Hepatocyte (in vitro differentiated cells): ENCODE measurements at places on chromosomes 7 and 10. TPM values are rescaled to one million over a fixed set of nuclear protein-coding genes. Genes with fewer than 3 reads are reported as not detected.

The TMEM140 gene
- polyA plus RNA-seq, result 12.9 and 23.1 TPM in 2 replicates

The ABHD11 gene
- 90.9 and 110 TPM in 2 replicates for polyA plus RNA-seq

The SPDYE11 gene
- 0.38 and 0.45 TPM in 2 replicates for polyA plus RNA-seq

The SPAG6 gene
- 0.24 TPM in 1 of 2 replicates, not detected in the other for polyA plus RNA-seq

The MYH16 gene
- not detected in 2 replicates for polyA plus RNA-seq

The CCL24 gene
- polyA plus RNA-seq, result not detected in 2 replicates

The KNDC1 gene
- 4.0 and 4.3 TPM in 2 replicates for polyA plus RNA-seq

The AKR1C1 gene
- polyA plus RNA-seq, result 67.8 and 106 TPM in 2 replicates

The CPA1 gene
- polyA plus RNA-seq, result 4.4 and 5.8 TPM in 2 replicates

The TAF3 gene
- polyA plus RNA-seq, result 6.4 and 7.7 TPM in 2 replicates

GRCh38 chr7:14747701-14748100, 154.8 kb downstream of the DGKB start:
- no peaks in the 10 kb centered on the region for H3K36me3 ChIP-seq
- H3K4me1 ChIP-seq, result no peaks in the 10 kb centered on the region
- H3K4me3 ChIP-seq, result no peak overlapping the region
- no peaks in the 10 kb centered on the region for H3K27me3 ChIP-seq
- H3K27ac ChIP-seq, result no peak overlapping the region
- DNase-seq, result no peak

GRCh38 chr7:45122975-45123860, 11.7 kb upstream of the TBRG4 start:
- no peak for DNase-seq
- H3K4me1 ChIP-seq, result no peaks in the 10 kb centered on the region
- no peak overlapping the region for H3K4me3 ChIP-seq

DNA sequence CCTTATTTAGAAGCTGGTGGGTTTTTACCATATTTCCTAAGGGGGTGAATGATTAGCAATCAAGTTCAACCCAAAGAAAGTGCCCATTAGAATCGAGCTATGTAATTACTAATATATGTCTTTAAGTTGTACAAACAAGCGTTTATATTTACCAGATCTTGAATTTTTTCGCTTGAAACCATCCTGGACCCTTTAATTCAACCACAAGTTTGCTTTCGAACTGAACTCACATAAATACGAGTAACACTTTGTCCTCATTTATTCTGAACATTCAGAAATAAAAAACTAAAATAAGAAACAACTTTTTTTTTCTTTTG, 1.5 kb downstream of the SRI start:
- no peaks in the 10 kb centered on the region for H3K36me3 ChIP-seq
- no peak for DNase-seq
- peak overlapping the region; percentile 58 for H3K4me3 ChIP-seq
- no peaks in the 10 kb centered on the region for H3K27me3 ChIP-seq
- no peaks in the 10 kb centered on the region for H3K4me1 ChIP-seq

- no peaks in the 10 kb centered on the region for H3K4me1 ChIP-seq
- no peak for DNase-seq
- no peaks in the 10 kb centered on the region for H3K36me3 ChIP-seq
- no peak overlapping the region for H3K27ac ChIP-seq
- H3K27me3 ChIP-seq, result no peaks in the 10 kb centered on the region
These were observed 596.6 kb upstream of the CELF2 start for GRCh38 chr10:10421071-10421470.

- H3K36me3 ChIP-seq, result no peaks in the 10 kb centered on the region
- peak; percentile 12 for DNase-seq
- H3K27ac ChIP-seq, result peak overlapping the region; percentile 80
- H3K4me1 ChIP-seq, result peaks cover 48% of the 10 kb centered on the region
- no peaks in the 10 kb centered on the region for H3K27me3 ChIP-seq
These were observed 63.7 kb upstream of the ARID5B start for GRCh38 chr10:61837755-61838171.

DNA sequence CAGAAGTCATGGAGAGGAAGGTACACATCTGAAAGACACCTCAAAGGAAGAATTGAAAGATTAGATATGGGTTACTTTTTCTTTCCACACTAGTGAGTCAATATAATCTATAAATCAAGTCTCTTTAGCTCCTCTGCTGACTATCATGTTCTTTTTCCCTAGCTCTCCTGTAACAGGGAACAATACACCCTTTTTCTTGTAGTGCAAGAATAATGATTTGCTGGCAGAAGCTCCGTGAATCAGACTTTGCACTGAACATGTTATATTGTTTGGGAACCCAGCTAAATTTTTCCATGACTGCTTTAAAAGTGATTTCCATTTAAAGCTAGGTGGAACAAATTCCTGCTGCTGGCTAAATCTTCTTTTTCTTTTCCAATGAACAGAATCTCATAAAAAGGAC, 756.6 kb upstream of the C7orf33 start:
- H3K27ac ChIP-seq, result no peak overlapping the region
- no peaks in the 10 kb centered on the region for H3K4me1 ChIP-seq
- no peak for DNase-seq
- H3K27me3 ChIP-seq, result no peaks in the 10 kb centered on the region
- H3K36me3 ChIP-seq, result no peaks in the 10 kb centered on the region

- H3K27ac ChIP-seq, result peak overlapping the region; percentile 6
- H3K36me3 ChIP-seq, result no peaks in the 10 kb centered on the region
- no peaks in the 10 kb centered on the region for H3K27me3 ChIP-seq
- DNase-seq, result peak; percentile 70
- peaks cover 18% of the 10 kb centered on the region for H3K4me1 ChIP-seq
These were observed 428.9 kb downstream of the TNS3 start for GRCh38 chr7:47153058-47153457.

- no peak for DNase-seq
- no peak overlapping the region for H3K4me3 ChIP-seq
- H3K27ac ChIP-seq, result no peak overlapping the region
- H3K36me3 ChIP-seq, result no peaks in the 10 kb centered on the region
- no peaks in the 10 kb centered on the region for H3K4me1 ChIP-seq
These were observed 421.7 kb downstream of the ATRNL1 start for GRCh38 chr10:115514895-115515294.

DNA sequence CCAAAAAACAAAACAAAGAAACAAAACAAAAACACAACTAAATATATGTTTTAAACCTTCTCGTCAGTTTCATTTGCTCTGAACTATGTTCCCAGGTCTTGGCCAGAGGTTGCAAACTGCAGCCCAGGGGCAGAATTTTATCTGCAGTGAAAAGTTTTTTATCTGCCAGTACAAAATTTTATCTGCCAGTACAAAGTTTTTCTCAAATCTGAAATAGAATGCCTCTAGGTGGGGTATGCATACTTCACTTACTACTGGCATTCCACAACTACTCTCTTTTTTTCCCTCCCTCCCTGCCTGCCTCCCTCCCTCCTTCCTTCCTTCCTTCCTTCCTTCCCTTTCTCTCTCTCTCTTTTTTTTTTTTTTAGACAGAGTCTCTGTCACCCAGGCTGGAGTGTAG, 9.4 kb upstream of the CLDN3 start:
- H3K4me1 ChIP-seq, result no peaks in the 10 kb centered on the region
- no peak overlapping the region for H3K27ac ChIP-seq
- no peak overlapping the region for H3K4me3 ChIP-seq
- H3K27me3 ChIP-seq, result no peaks in the 10 kb centered on the region
- no peak for DNase-seq
- no peaks in the 10 kb centered on the region for H3K36me3 ChIP-seq

GRCh38 chr7:104927055-104927454, 87.0 kb upstream of the KMT2E start:
- no peaks in the 10 kb centered on the region for H3K27me3 ChIP-seq
- H3K4me3 ChIP-seq, result no peak overlapping the region
- H3K36me3 ChIP-seq, result no peaks in the 10 kb centered on the region

- H3K4me3 ChIP-seq, result no peak overlapping the region
- DNase-seq, result no peak
- H3K27me3 ChIP-seq, result no peaks in the 10 kb centered on the region
- no peaks in the 10 kb centered on the region for H3K36me3 ChIP-seq
- no peak overlapping the region for H3K27ac ChIP-seq
These were observed 149.9 kb upstream of the COL1A2 start for GRCh38 chr7:94244760-94245159.

DNA sequence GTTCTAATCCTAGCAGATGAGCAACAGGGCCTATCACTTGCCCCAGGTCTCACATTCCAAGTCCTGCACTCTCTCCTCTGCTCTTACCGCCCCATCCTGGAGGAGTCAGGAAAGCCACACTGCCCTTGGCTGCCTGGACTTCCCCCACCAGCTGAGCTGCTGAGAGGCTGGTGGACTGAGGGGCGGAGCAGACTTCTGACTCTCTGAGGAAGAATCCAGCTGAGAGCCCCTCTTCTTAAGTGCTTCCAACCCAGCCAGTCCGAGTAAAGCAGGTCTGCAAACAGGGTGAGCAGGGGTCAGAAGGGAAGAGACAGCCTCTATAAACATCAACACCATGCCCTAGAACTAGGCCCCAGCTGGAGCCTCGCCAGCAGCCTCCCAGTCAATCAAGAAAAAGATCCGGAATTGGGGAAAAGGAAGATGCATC, 92.4 kb upstream of the TMEM72 start:
- H3K36me3 ChIP-seq, result no peaks in the 10 kb centered on the region
- DNase-seq, result no peak
- no peaks in the 10 kb centered on the region for H3K4me1 ChIP-seq
- H3K27me3 ChIP-seq, result no peaks in the 10 kb centered on the region
- no peak overlapping the region for H3K4me3 ChIP-seq
- no peak overlapping the region for H3K27ac ChIP-seq

- H3K27ac ChIP-seq, result no peak overlapping the region
- no peak overlapping the region for H3K4me3 ChIP-seq
- no peak for DNase-seq
- no peaks in the 10 kb centered on the region for H3K27me3 ChIP-seq
- H3K36me3 ChIP-seq, result no peaks in the 10 kb centered on the region
- no peaks in the 10 kb centered on the region for H3K4me1 ChIP-seq
These were observed 4.0 kb downstream of the EFCAB10 start for GRCh38 chr7:105577251-105577650.

DNA sequence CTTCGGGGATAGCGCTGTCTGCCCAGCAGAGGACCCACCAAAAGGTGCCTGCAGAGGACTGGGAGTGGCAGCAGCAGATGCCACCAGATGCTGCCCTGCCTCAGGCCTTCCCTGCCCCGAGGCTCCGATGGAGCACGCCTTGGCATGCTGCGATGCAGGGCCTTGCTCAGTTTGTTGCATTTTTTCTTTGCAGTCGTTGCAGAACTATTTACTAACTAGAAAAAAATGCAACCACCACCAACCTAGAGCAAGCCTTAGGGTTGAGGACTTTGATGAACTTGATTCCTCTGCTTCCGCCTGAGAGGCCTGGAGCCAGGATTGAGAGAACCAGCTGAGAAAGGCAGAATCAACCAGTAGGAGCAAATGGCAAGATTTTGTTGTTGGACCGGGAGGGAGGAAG, 585.6 kb upstream of the MKI67 start:
- H3K4me3 ChIP-seq, result no peak overlapping the region
- H3K27me3 ChIP-seq, result no peaks in the 10 kb centered on the region
- no peaks in the 10 kb centered on the region for H3K36me3 ChIP-seq
- H3K27ac ChIP-seq, result no peak overlapping the region

- H3K4me3 ChIP-seq, result no peak overlapping the region
- H3K27ac ChIP-seq, result no peak overlapping the region
- peaks cover 10% of the 10 kb centered on the region for H3K27me3 ChIP-seq
- H3K4me1 ChIP-seq, result peaks cover 11% of the 10 kb centered on the region
These were observed 5.9 kb downstream of the VENTX start for GRCh38 chr10:133243593-133243992.

DNA sequence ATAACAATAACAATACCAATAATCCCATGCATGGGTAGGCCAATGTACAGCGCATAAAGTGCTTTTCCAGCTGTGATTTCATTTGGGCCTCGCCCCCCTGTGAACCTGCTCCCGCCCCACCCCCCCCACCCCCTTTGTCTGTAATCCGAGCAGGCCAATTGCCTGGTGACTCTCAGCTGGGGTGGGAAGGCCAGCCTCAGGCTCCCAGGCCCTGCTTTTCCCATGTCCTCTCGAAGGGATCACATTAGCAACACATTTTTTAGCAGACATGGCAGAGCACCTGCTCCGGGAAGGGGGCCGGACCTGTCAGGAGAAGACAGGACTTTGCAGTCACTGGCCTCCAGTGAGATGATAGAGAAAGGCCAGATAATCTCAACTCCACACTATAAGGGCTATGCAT, 439.3 kb downstream of the RPS24 start:
- H3K27me3 ChIP-seq, result no peaks in the 10 kb centered on the region
- H3K27ac ChIP-seq, result no peak overlapping the region
- H3K36me3 ChIP-seq, result no peaks in the 10 kb centered on the region
- H3K4me1 ChIP-seq, result peaks cover 17% of the 10 kb centered on the region
- no peak for DNase-seq

GRCh38 chr10:122279725-122280141, 8.6 kb downstream of the BTBD16 start:
- peak; percentile 63 for DNase-seq
- H3K4me1 ChIP-seq, result no peaks in the 10 kb centered on the region
- H3K27ac ChIP-seq, result no peak overlapping the region
- no peak overlapping the region for H3K4me3 ChIP-seq
- no peaks in the 10 kb centered on the region for H3K36me3 ChIP-seq
- no peaks in the 10 kb centered on the region for H3K27me3 ChIP-seq

DNA sequence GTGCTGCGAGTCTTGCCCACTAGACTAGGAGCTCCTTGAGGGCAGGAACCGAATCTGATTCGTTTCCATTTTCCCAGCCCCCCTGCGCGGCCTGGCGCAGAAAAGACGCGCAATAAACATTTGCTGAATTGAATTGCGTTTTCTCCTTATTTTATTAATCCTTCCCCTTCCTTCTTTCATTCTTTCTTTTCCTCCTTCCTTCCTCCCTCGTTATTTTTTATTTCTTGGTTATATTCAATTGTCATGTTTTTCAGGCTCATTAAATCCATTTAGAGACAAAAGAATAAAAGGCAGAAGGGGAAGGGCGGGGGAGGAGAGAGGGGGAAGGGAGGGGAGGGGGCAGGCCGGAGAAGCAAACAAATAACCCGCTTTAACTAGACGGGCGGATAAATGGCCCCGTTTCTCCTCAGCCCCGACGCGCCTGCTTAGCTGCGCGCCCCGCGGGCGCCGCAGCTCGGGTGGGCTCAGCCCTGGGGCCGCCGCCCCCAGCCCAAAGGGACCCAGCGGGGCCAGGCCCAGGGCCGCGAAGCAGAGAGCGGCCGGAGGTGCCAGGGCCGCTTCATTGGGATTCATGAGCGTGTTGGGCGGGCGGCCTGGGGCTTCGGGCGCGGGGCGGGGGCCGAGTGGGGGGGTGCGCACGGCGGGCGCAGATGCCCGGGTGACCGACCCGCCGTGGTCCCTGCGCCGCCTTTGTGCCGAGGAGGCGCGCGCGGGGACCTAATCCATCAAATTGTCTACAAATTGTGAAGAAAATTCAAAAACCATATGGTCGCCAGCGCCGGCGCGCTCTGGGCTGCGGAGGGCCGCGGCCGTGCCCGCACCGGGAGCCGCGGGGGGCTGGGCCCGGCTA, 5.0 kb downstream of the LBX1 start:
- no peaks in the 10 kb centered on the region for H3K36me3 ChIP-seq
- DNase-seq, result no peak
- peaks cover 20% of the 10 kb centered on the region for H3K4me1 ChIP-seq
- H3K27me3 ChIP-seq, result peaks cover 99% of the 10 kb centered on the region

DNA sequence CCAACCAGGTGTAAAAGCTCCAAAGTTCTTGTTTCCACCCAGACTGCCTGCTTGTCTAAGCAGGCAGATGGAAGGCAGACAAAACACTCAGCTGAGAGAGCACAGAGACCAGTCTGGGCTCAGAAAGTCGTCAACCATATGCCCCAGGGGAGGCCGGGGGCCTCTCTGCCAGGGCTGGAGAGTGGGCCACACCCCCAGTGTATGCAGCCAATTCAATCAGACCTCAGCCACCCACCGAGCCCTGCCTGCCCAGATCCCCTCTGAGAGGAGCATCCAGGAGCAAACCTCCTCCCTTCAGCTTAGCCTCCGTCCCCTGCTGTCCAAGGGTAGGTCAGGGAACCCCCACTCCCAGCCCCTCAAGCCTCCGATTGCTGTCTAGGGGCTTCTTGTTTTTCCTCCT, 196.3 kb downstream of the LSM5 start:
- no peaks in the 10 kb centered on the region for H3K36me3 ChIP-seq
- H3K4me3 ChIP-seq, result no peak overlapping the region
- no peak overlapping the region for H3K27ac ChIP-seq
- no peak for DNase-seq
